Activated CD4-positive, alpha-beta memory T cell treated with anti-CD3 and anti-CD28 coated beads for 36 hours (primary cell): ENCODE measurements at places on chromosomes 16 and 17. TPM values are rescaled to one million over a fixed set of nuclear protein-coding genes. Genes with fewer than 3 reads are reported as not detected.

GRCh38 chr16:54397190-54397835 is 110.7 kb upstream of the IRX3 start:
- DNase-seq = no peak
- H3K4me1 ChIP-seq = no peaks in the 10 kb centered on the region
- no peak overlapping the region for H3K4me3 ChIP-seq
- H3K36me3 ChIP-seq = no peaks in the 10 kb centered on the region
- H3K27ac ChIP-seq = no peak overlapping the region
- peaks cover 7% of the 10 kb centered on the region for H3K27me3 ChIP-seq

GRCh38 chr17:82216301-82217119 is 3.9 kb upstream of the CCDC57 start:
- no peak overlapping the region for H3K4me3 ChIP-seq
- H3K27ac ChIP-seq = peak overlapping the region; percentile 76
- H3K36me3 ChIP-seq = no peaks in the 10 kb centered on the region
- no peaks in the 10 kb centered on the region for H3K27me3 ChIP-seq
- peaks cover 33% of the 10 kb centered on the region for H3K4me1 ChIP-seq

- H3K27ac ChIP-seq = no peak overlapping the region
- H3K27me3 ChIP-seq = peaks cover 2% of the 10 kb centered on the region
- no peak overlapping the region for H3K4me3 ChIP-seq
- no peak for DNase-seq
- no peaks in the 10 kb centered on the region for H3K36me3 ChIP-seq
Observed at GRCh38 chr16:86789621-86790051, 211.3 kb downstream of the FOXL1 start.

DNA sequence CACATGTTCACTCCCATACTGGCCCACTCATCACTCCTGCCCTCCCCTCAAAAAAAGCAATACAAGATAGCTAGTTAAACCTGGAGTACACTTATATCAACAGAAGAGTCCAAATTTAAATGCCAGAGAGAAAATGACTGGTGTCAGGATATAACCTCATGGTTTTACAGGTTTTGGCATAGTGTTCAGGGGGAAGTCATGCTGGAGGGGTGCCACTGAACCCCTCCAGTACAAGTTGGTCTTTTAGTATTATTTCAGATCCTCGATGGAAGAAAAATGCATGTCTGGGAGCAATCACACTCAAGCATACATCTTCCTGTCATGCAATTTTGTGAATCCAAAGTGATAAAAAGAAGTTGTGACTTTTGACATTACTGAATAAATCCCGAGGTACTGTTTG is 10.5 kb downstream of the NACA2 start:
- H3K4me3 ChIP-seq = no peak overlapping the region
- H3K27ac ChIP-seq = no peak overlapping the region
- peaks cover 16% of the 10 kb centered on the region for H3K27me3 ChIP-seq
- no peaks in the 10 kb centered on the region for H3K36me3 ChIP-seq
- DNase-seq = no peak

The SMIM22 gene
- not detected for total RNA-seq

DNA sequence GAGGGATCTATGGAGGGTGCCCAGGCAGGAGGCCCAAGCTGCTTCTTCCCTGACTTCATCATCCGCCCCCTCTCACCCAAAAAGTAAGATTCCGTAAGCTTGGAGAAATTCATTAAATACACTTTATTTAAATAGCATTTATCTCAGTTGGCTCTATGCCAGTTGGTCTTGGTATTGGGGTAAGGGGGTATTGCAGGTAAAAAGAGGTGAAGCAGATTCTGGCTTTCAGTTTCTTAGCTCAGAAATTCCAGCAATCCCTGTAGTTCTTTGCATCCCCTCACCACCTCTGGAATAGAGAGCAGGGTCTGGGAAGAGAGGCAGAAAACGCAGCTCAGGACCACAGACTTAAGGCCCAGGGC is 750 bp upstream of the ALDOC start:
- H3K36me3 ChIP-seq = peaks cover 38% of the 10 kb centered on the region
- no peak overlapping the region for H3K4me3 ChIP-seq
- DNase-seq = no peak
- H3K4me1 ChIP-seq = peaks cover 42% of the 10 kb centered on the region
- no peaks in the 10 kb centered on the region for H3K27me3 ChIP-seq

DNA sequence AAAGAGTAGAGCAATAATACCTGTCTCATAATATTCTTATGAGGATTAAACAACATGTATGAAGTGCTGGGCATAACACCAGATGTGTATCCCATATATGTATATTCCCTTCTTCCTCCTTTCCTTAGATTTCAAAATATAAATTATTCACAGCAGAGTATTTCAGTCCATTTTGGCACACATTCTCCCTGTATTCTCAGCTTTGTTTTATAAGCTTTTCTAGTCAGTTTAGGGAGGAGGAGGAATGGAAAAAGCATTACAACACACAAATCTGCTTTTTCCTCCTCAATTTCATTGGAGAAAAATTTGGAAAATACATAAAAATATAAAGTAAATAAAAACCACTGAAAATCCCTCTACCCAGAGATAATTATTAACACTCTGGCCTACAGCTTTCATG is 46.6 kb upstream of the CORO6 start:
- H3K4me3 ChIP-seq = no peak overlapping the region
- no peak overlapping the region for H3K27ac ChIP-seq
- H3K4me1 ChIP-seq = peaks cover 34% of the 10 kb centered on the region
- no peaks in the 10 kb centered on the region for H3K27me3 ChIP-seq

GRCh38 chr16:70678898-70679670 is 6.8 kb downstream of the MTSS2 start:
- no peak for DNase-seq
- H3K27me3 ChIP-seq = peaks cover 8% of the 10 kb centered on the region
- H3K36me3 ChIP-seq = no peaks in the 10 kb centered on the region
- no peak overlapping the region for H3K4me3 ChIP-seq
- no peaks in the 10 kb centered on the region for H3K4me1 ChIP-seq

GRCh38 chr16:82506692-82507670 is 119.8 kb upstream of the CDH13 start:
- no peaks in the 10 kb centered on the region for H3K4me1 ChIP-seq
- no peaks in the 10 kb centered on the region for H3K27me3 ChIP-seq
- H3K4me3 ChIP-seq = no peak overlapping the region
- DNase-seq = no peak
